Fibroblast of skin of left quadriceps (primary cell): ENCODE measurements at places on chromosomes 16 and 17.

DNA sequence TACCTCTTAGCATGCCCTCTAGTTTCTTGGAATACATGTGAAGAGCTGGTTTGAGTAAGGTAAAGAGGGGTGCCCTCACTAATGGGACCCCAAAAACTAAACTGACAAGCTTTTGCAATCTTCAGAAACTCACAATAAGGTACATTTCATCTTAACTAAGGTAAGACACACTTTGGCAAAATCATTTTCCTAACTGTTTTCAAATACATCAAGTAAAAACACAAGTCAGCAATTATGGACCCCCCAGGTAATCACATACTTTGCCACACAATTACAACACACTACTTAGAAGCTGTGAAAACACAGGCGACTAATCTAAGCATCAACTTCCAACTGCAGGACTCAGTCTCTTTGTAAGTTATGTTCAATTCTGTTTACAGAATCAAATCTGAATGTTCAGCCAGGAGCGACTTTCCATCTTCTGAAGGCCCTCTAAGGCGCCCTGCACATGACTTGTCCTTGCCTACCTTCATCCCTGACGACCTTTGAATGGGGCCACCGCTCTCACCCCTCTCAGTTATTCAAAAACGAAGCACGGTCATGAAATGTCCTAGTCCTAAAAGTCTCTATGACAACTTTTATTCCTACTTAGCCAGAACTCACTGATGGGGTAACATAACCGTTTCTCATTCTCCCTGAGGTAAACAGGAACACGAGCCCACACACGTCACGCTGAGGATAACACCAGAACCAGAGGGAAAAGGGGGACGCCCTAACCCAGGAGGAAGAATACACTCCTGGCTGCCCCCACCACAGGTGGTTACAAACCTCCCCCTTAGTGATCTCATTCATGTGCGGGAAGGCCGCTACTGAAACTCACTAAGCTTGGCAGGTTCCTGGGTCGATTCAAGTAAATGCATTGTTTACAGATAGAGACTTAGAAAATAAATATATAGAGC lies 5.5 kb downstream of the CREBBP start:
- DNase-seq, result no peak

DNA sequence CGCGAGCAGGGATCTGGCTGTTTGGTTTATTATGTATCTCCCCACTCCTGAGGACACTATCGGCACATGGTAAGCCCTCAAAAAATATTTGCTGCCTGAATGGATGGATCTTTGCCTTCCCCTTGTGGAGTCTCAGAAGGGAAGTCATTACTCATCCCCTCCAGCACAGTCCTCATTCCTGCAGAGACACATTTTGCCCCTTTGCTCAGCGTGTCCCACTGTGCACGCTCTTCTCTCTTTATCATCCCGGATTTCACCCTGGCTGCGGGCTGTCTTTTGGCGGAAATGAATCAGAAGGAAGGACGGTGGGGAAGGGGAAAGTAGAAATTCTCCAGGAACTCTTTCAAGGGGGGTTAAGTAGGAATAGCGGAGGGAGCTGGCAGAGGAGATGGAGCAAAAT lies 125.2 kb upstream of the CDC42EP4 start:
- peak; percentile 25 for DNase-seq

GRCh38 chr16:46787909-46788308 lies 39.8 kb upstream of the MYLK3 start:
- no peak for DNase-seq

GRCh38 chr16:81601008-81601428 lies 156.4 kb downstream of the CMIP start:
- DNase-seq, result no peak

DNA sequence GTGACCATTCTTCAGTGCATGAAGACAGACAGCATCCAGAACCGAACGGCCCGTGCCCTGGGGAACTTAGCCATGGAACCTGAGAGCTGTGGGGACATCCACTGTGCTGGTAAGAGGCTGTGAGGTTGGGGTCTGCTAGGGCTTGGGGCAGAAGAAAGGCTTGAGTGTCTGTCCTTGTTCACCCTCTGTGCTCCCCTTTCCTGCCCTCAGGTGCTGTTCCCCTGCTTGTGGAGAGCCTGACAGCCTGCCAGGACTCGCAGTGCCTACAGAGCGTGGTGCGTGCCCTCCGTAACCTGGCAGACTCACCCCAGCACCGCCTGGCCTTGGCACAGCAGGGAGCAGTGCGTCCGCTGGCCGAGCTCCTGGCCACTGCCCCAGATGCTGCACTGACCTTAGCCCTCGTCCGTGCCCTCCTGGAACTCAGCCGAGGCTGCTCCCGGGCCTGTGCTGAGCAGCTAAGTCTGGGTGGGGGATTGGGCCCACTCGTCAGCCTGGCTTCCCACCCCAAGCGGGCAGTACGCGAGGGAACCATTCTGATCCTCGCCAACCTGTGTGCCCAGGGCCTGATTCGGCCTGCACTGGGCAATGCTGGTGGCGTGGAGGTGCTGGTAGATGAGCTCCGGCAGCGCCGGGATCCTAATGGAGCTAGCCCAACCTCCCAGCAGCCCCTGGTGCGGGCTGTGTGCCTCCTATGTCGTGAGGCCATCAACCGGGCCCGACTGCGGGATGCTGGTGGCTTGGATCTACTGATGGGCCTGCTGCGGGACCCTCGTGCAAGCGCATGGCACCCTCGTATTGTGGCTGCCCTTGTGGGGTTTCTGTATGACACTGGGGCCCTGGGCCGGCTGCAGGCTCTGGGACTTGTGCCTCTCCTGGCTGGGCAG lies 2.9 kb downstream of the ARMC5 start:
- no peak for DNase-seq

DNA sequence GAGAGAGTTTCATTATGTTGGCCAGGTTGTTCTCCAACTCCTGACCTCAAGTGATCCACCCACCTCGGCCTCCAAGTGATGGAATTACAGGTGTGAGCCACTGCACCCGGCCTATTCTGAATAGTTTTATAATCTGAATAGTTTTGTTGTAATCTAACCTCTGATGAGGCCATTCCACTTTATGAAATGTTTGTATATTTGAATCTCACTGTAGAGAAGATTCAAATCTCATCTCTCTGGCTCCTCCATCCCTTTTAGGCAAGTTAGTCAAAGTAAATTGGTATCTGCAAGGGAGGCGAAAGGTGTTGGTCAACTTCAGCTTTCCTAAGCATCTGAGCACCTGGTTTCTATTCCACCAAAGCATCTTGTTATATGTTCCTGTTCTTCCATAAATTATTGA lies 131.2 kb downstream of the BRIP1 start:
- no peak for DNase-seq

- no peak for DNase-seq
Observed at GRCh38 chr16:66774981-66775380, 23.6 kb upstream of the DYNC1LI2 start.

DNA sequence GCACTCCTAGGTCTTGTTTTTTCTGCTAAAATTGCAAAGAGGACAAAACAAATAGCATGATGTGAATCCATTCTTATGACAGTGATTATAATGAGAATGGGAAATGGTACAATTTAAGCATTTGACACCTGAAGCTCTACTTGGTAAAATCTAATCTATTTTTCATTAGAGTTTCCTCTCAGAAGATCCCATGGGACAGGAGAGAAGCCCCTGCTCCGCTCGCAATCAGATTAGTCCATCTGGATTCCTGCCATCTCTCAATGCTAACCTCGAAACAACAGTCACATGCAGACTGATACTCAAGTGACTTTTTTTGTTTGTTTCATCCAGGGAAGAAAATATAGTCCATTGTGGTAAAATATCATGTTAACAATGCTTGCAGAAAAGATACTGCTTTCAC lies 107.4 kb upstream of the TOM1L1 start:
- no peak for DNase-seq

DNA sequence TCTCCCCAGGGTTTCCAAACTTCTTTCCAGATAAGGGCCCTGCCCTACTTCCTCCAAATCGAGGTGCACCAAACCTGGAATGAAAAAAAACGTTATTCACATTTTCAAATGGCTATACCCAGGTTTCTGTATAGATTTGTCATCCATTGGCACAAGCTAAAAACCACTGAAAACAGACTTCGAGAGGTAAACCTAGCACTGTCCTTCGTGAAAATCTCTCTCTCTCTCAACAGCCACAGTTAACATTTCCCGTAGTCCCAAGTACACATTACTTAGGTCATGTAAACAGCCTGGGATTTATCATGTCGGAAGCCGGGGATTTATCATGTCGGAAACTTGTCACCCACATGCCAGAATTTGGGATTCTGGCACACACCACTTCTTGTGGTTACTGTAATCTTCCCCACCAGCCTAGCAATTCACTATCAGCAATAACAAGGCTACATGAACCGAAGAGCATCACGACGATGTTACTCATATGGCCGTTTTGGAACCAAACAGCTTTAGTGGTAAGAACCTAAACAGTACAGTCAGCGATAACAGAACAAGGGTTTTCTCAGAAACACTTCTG lies 1.2 kb downstream of the DDX5 start:
- no peak for DNase-seq

DNA sequence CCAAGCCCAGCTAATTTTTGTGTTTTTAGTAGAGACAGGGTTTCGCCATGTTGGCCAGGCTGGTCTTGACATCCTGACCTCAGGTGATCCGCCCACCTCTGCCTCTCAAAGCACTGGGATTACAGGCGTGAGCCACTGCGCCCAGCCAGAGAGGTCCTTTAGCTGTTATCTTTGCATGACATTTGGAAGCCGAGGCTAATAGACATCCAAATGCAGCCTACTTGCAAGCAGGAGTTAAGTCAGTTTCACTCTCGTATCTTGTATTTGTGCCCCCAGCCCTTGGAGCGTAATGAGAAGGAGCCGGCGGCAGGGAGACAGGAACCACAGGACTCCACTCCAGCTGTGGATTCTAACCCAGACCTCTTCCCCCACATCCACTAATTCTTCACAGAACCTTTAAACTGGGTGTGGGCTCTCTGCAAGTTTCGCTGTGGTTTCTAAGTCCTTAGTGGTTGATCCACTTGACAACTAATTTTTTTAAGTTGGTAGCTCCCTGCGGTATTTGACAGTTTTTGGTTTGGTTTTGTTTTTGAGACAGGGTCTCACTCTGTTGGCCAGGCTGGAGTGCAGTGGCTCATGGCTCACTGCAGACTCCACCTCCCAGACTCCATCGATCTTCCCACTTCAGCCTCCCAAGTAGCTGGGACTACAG lies 3.1 kb upstream of the CYTH1 start:
- no peak for DNase-seq

GRCh38 chr17:82287868-82288801 lies 14.6 kb upstream of the CSNK1D start:
- DNase-seq, result no peak
